ENCODE measurements at places on chromosomes 2 and 18.

DNA sequence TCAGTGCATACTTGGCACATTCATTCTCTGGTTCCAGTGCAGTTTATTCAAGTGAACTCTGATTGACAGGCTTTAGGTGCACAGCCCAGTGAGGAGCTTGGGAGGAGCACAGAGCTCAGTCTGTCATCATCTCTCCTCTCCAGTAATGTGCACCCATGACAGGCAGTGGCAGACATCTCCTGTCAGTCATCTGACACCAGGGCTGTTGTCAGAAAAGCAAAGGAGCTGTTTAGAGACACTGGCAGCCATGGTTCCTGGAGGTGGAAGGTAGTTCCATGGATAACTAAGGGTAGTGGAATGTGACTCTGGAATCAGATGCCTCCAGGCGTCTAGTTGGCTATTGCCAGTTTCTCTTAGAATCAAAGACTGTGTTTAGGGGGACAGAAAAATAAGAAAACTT lies 308.8 kb downstream of the DCDC2C start:
- no peak for DNase-seq

GRCh38 chr18:34921226-34921625 lies 120.0 kb upstream of the MAPRE2 start:
- DNase-seq = no peak

- DNase-seq = no peak
Observed at GRCh38 chr2:240918258-240919091, 12.3 kb downstream of the CROCC2 start.

DNA sequence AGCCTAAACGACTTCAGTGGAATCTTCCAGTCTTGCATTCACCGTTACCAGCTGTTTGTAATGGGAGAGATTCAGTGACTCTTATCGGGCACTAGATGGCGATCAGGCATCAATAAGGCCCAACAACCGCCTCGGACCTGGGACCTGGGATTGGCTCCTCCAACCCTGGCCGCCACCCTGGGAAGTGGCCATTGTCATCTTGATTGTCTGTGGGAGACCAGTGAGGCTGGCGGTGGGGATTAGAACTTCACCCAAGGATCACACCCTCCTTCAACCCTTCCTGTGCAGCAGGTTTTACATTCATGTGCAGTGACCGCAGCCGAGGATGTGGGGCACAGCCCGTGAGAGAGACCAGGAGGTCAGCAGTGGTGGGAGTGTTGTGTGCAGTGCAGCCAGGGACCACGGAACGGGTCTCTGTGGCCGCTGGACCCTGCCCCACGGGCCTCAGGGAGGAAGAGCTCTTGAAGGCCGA lies 85.3 kb downstream of the SPP2 start:
- DNase-seq = peak; percentile 25

DNA sequence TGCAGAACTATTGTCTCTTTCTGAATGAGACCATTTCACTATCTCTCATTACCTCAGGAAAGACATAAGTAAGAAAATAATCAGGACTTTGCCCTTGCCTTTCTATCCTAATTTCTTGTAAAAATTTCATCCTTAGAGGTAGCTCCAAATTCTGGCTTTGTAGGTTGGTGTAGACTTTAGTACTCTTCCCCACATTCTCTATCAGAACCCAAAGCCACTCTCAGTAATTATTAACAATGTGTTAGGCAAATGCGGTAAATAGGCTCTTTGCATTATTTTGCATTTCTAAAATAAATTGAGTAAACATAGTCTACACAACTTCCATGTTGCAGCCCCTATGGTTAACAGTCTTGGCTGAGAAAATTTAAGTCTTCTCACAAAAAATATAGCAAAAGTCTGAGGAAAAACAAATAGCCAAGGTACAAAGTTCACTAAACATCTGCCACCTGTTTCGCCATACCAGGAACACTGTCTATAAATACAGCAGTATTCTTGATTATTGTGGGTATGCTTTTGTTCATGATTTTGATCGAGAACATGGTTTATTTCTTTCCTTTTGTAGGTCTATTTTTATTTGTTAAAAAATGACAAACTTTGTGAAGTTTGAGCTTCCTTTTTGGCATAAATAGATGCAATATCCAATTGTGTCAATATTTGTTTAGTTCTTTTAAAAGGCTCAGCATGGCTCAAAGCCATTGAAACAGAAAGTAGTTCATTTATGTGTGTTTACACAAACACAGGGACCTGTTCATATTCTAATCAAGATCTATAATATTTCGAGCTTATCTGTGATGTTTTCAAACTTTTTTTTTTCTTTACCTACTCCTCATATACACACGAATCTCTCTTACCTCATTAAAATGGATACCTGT lies 1061.5 kb downstream of the CNTNAP5 start:
- DNase-seq = no peak

GRCh38 chr2:225379856-225380255 lies 19.7 kb upstream of the NYAP2 start:
- DNase-seq = no peak

All from activated effector memory CD4-positive, alpha-beta T cell treated with Interleukin-2 at 50 U/mL for 16 hours (primary cell).